Fibroblast of villous mesenchyme (primary cell): ENCODE measurements at places on chromosomes 7 and 10. TPM values are rescaled to one million over a fixed set of nuclear protein-coding genes. Genes with fewer than 3 reads are reported as not detected.

GRCh38 chr7:113582471-113582870, 336.3 kb downstream of the PPP1R3A start:
- no peak for DNase-seq

DNA sequence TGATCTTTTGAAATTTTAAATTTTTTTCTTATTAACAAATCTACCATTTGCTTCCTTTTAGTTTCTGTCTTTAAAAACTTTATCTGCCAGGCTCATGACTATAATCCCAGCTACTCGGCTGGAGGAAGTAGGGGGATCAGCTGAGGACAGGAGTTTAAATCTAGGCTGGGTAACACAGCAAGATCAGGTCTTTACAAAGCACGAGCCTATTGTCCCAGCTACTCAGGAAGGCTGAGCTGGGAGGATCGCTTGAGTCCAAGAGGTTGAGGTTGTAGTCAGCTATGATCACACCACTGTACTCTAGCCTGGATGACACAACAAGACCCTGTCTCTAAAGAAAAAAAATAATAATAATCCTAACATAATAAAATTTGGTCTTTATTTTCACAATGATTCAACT, 17.5 kb downstream of the DPY19L1 start:
- no peak for DNase-seq

GRCh38 chr10:6197321-6197720, 5.4 kb upstream of the PFKFB3 start:
- no peak for DNase-seq

GRCh38 chr7:50353894-50354595, 49.5 kb downstream of the IKZF1 start:
- no peak for DNase-seq

DNA sequence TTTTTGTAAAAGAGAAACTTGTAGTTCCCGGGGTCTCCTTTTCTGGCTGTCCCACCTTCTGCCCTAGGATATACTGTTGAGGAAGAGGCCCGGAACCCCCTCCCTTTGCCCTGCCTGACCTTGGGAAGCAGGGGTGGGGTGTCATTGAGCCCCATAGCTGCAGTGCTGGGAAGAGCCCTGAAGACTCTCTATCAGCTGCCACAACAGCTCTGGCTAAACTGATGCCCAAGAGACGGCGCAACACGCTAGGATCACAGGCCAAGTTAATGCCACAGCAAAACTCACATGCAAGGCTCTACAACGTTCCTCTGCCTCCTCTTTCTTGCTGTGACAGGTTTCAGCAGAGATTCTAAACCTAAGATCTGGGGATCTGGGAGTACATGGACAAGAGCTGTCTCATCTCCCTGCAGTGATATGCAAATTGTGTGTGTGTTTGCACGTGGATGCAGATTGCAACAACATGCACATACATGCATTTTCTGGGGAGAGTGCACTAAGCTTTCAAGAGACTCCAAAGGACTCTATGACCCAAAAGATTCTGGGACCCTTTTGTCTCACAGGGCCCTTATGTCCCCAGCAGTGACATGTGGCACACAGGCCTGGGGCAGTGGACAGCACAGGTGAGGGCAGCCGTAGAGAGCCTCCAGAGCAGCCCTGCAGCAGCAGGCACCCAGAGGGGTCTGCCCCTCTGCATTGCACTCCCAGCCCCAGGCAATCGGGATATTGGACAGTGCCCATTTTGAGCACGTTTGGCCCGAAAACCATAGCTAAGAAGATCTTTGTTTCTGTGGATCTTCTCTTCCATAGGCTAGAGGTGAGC, 2.5 kb downstream of the RASSF4 start:
- DNase-seq: no peak

DNA sequence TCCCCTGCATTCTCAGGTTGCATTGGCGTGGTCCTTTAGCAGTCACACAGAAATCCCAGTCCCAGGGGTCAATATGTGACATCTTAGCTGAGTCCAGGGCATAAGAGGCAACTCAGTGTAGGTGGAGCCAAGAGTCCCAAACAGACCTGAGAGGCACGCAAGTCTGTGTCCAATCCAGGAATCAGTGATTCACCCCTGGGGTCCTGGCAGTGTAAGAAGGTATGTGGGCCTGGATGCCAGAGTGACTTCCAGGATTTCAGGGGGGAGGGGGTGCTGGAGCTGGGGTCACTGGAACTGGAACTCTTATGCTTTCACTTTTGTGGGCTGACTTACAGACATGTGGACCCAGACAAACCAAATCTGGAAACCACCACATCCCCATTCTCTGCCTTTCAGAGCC, 26.8 kb downstream of the FRMPD2 start:
- DNase-seq: no peak

GRCh38 chr7:47538846-47539311, 43.0 kb downstream of the TNS3 start:
- DNase-seq: peak; percentile 37

DNA sequence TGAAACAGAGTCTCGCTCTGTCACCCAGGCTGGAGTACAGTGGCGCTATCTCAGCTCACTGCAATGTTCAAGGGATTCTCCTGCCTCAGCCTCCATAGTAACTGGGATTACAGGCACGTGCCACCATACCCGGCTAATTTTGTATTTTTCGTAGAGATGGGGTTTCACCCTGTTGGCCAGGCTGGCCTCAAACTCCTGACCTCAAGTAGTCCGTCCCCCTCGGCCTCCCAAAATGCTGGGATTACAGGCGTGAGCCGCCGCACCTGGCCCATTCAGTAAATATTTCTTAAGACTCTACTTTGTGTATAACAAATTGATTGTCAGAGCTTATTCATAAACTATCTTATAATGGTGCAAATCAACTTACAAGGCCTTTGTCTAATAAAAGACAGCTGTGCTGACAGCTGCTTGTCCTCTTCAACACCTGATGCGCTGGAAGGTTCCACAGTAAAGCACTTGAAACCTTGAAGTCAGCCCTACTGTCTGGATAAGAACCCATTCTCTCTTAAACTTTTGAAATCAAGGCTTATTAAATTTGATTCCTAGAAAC, 14.7 kb downstream of the ECHDC3 start:
- no peak for DNase-seq

DNA sequence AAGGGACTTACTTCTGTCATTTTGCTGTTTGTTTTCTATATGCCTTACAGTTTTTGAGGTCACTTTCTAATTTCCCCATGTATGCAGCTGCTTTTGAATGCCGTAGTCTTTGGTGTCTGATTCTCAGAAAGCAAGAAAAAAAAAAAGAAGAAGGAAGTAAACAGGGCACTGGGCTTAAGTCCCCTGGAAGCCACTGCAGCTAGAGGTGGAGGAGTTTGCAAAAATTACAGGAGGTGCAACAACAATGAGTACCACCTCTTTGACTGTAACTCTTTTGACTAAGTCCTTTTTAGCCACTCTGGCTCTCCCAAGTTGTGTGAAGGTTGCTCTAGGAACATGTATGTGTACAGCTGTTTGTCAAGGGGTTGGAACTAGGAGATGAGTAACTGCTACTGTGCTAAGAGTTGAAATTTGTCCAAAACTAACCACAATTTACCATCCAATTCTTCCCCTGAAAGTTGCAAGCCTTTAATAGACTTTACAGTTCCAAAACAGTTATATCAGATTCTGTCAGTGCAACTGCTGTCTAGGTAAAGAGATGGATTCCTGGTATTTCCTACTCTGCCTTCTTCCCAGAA, 588.0 kb upstream of the LRRN3 start:
- peak; percentile 21 for DNase-seq

DNA sequence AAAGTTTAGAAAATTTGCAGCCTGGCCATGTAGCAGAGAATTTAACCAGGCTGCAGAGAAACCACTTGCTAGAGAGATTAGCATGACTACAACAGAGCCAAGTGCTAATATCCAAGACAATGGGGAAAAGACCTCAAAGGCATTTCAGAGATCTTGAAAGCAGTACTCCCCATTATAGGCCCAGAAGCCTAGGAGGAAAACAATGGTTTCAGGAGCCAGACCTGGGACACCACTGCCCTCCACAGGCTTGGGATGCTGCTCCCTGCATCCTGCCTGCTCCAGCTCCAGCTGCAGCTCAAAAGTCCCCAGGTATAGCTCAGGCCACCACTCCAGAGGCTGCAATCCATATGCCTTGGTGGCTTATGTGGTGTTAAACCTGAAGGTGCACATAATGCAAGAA, 101.5 kb upstream of the TMEM72 start:
- peak; percentile 23 for DNase-seq

GRCh38 chr7:111527545-111527944, 34.7 kb downstream of the IMMP2L start:
- no peak for DNase-seq

GRCh38 chr7:75630549-75630948, 108.2 kb downstream of the HIP1 start:
- no peak for DNase-seq

GRCh38 chr10:102113956-102114857, 6.0 kb downstream of the LDB1 start:
- no peak for DNase-seq

DNA sequence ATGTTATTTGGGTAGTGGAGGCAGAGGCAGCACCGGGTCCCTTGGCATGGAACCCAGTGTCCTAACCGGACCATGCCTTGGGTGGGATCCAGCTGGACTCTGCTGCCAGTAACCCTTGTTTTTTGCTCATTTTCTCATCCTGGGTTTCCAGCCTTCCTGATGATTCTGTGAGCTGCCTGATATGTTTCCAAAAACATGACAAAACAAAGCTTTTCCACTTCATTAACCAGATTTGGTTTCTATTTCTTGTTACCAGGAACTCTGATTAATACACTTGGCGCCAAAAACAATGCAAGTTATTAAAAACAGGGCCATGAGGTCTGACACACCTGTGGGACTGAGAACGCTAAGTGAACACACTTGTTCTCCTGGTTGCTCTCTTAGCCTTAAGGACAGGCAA, 32.8 kb upstream of the DLG5 start:
- DNase-seq: no peak

DNA sequence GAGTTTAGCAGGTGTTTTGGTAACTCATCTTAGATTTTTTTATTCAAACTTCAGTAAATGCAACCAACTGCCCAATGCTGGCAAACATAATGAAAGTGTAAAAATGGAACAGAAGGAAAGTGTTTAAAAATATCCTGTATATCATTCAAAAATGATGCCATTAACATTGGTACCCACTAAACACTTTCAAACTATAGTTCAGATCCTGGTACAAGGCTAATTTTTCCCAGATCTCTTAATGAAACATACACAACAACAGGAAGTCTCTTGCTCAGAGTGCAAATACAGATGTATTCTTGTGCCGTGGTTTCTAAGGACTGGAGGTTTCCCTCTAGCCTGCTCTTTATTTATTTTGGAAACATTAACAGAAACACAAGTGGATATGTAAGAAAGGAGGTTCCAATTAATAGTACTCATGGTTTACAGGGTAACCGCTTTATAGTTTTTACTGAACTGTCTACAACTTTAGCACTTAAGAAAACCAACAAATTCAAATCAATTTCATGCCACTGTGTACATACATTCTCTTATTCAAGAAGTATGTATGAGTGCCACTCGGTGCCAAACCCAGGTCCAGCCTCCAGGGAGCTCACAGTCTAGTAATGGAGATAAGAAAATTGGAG, 176.0 kb upstream of the AKR1E2 start:
- DNase-seq: peak; percentile 43

CCDC146 gene
- total RNA-seq: 1.3 and 1.7 TPM in 2 replicates

ZNF804B gene
- under 0.01 TPM in 1 of 2 replicates, not detected in the other for total RNA-seq

NPSR1 gene
- not detected in 2 replicates for total RNA-seq

FKBP14 gene
- 47.0 and 66.9 TPM in 2 replicates for total RNA-seq

KIAA1549 gene
- total RNA-seq: 1.6 and 2.6 TPM in 2 replicates

AGR3 gene
- not detected in 2 replicates for total RNA-seq

PDK4 gene
- total RNA-seq: under 0.01 TPM in 2 replicates

MYL10 gene
- not detected in 2 replicates for total RNA-seq

SOSTDC1 gene
- not detected in 2 replicates for total RNA-seq

NUTM2D gene
- 0.43 and 0.97 TPM in 2 replicates for total RNA-seq

MSMB gene
- not detected in 2 replicates for total RNA-seq

CTTNBP2 gene
- 1.3 and 3.2 TPM in 2 replicates for total RNA-seq

CYP26C1 gene
- total RNA-seq: not detected in 2 replicates

PODXL gene
- 5.8 and 17.3 TPM in 2 replicates for total RNA-seq

NRCAM gene
- 0.97 and 1.3 TPM in 2 replicates for total RNA-seq

GARIN1A gene
- total RNA-seq: 0.64 and 2.6 TPM in 2 replicates

ARMH3 gene
- 7.7 and 10.4 TPM in 2 replicates for total RNA-seq

PTPN20 gene
- under 0.01 and 0.43 TPM in 2 replicates for total RNA-seq
